WTC11 (cell line): ENCODE measurements at places on chromosomes 3 and 15.

DNA sequence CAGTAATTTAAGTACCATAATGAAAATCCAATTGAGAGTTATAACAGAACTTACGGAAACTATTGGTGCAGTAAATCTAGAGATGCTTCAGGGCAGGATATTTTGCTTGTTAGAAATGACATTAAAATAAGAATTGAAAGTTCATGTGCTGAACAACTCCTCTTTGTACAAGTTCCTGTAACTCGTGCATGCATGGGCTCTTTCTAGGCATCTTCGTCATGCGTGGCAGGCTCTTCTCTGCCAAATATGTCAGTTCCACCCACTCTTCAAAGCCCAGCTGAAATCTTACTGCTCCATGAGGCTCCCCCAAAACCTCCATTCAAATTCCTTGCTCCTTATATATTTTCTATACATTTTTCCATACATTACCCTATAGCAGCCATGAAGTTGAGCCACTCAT, 48.7 kb downstream of the FBN1 start:
- no peak for DNase-seq

GRCh38 chr15:78229431-78230406, 4.6 kb downstream of the ACSBG1 start:
- DNase-seq, result no peak

DNA sequence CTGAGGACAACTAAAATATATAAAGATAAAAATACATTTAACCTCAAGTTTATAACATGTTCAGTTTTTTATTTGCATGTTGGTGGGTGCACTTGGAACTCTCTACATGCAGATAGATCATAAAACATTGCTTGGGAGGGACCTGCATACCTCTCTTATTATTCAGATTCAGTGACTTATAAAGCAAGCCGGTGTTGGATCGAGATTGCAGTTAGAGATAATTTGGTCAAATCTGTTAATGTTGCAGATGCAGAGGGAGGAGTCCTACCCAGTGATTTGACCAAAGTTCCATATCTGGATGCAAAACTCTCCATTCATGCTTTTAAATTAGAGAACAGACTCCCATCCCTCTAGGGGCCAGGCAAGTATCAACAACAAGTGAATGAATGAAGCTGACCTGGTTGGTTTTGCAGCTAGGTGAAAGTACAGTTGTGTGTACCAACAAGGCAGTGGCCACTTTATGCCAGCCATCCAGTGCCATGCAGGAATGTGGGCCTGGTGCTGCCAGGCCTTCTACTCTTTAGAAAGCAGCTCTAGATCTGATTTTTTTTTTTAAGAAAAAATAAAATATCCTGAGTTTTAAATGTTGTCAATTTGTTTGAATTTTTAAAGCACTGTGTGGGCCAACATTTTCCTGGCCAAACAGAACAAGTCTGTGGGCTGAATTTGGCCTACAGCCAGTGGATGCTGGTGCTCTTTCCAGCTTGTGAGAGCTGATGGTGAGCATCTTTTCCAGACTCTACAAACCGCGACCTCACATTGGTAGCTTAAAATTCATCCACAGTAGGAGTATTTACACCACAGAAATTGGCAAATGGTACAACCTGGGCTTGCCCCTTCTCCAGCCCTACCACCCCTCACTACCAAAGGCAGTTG, 12.3 kb downstream of the CDIN1 start:
- DNase-seq, result no peak

GRCh38 chr15:63948971-63949370, 97.3 kb downstream of the DAPK2 start:
- DNase-seq, result no peak

DNA sequence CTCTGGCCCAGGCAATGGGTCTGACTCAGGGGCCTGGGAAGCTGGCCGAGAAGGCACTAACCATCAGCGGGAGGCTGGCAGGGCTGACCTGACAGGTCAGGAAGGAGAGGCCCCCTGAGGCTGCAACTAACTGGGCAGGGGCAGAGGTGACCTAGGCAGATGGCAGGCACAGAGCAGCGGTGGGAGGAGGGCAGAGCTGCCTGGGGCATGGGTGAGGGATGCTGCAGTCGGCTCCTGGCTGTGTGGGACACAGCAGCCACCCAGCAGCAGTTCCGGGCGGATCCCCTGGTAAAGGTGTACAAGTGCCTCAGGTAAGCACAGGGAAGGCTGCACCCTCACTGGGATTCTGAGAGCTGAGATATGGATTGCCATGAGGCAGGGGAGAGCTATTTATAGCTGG, 236.1 kb downstream of the OCA2 start:
- no peak for DNase-seq

DNA sequence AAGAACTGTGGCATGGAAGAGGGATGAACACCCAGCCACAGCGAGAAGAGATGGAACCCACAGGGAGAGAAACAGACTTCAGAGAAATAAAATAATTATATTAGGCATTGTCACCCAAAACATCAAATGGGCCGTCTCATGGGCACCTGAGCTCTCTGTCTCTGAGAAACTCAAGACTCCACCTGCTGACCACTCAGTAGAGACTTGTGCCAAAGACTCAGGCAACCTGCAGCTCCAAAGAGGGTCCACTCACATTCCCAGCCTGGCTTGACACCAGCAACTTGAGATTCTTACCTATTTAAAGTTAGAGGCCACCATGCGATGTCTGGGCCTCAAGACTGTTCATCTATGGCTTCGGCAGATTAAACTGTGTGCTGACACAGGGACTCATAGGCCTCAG, 12.0 kb downstream of the SEMA5B start:
- DNase-seq, result no peak

DNA sequence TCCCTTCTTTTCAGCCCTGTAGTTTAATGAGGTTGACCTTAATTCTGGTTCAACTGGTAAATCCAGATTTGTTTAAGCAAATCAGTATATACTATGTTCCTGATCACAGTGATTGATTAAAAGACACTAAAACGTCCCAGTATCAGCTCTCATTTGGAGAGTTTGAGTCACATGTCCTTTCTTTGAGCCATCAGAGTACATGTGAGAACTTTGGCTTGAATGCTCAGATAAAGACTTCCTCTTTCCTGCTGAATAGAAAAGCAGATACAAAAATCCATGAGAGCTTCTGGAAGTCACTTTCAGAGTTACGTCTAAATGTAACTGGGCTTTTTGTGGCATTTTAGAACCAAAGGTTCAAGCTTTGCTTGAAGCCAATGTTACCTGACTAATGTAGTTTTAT, 341.8 kb upstream of the SATB1 start:
- DNase-seq, result no peak

- DNase-seq, result no peak
These were observed 32.4 kb upstream of the MTMR10 start for GRCh38 chr15:31023841-31024240.
